ENCODE measurements at places on chromosomes 4 and X.

GRCh38 chr4:19417256-19417655 lies 834.4 kb upstream of the SLIT2 start:
- DNase-seq: no peak

GRCh38 chr4:4948370-4948769 lies 70.9 kb downstream of the CYTL1 start:
- no peak for DNase-seq

DNA sequence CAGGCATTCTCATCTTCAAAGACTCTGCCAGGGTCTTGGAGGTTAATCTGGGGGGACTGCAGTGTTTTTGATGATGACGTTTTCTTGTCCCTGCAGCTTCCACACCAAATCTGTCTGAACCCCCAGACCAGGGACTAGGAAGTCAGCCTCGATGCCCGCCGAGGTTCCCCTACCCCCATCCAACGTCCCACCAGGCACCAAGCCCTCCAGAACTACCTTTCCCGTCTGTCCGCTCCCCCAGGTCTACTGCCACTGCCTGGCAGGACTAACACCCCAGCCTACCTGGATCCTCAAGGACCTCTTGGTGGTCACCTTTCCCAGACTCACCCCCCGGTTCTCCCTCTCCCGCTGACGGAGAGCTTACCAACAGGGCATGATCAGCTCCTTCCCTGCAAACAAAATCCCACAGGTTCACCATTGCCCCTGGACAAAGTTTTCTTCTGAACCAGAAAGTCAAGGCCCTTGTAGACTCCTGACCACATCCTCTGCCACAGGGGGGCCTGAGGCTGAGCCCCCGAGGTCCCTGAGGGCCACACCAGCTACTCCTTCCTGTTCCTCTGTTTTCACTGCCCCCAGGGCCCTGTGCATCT lies 40.9 kb downstream of the HMX1 start:
- no peak for DNase-seq

GRCh38 chr4:87356832-87357526 lies 34.0 kb downstream of the HSD17B11 start:
- DNase-seq: no peak

GRCh38 chrX:140501940-140502468 lies 2.9 kb downstream of the SOX3 start:
- no peak for DNase-seq

DNA sequence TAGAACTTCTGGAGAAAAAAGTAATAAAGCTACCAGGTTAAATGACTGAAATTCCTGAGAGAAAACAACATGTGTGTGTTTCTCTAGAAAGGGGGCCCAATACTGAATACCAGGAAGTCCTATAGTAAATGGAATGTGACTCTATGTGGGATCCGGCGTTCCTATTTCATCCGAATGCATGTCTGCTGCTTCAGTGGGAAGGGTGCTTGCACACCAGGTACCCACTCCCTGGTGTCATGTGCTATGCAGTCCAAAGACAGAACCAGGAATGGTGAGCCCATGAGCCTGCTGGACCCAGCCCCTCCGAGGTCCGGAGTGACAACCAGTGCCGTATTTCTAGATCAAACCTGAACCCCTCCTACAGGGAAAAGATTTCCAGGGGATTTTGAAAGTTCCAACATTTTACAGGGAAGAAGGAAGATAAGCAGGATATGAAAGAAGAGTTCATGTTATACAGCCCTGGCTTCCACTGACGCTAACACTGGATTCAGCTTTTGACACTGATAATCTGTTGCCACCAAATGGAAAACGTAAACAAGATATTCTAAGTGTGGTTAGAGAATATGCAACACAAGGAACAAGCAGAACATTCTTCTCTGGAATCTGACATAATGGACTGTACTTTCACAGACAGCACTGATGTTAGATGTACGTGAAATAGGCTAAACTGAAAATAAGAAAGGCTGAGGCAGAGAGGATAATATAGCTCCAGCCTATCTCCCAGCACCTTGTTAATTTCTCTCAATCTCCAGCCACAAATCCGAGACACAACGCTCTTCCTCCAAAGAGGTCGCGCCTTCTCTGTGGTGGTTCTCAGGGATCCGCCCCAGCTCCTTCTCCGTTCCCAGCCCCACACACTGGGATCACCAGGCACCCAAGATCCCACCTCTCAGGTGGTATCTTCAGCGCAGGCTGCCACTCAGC lies 725 bp upstream of the CXCL1 start:
- no peak for DNase-seq

GRCh38 chrX:48591255-48591791 lies 6.0 kb upstream of the WDR13 start:
- DNase-seq: no peak

DNA sequence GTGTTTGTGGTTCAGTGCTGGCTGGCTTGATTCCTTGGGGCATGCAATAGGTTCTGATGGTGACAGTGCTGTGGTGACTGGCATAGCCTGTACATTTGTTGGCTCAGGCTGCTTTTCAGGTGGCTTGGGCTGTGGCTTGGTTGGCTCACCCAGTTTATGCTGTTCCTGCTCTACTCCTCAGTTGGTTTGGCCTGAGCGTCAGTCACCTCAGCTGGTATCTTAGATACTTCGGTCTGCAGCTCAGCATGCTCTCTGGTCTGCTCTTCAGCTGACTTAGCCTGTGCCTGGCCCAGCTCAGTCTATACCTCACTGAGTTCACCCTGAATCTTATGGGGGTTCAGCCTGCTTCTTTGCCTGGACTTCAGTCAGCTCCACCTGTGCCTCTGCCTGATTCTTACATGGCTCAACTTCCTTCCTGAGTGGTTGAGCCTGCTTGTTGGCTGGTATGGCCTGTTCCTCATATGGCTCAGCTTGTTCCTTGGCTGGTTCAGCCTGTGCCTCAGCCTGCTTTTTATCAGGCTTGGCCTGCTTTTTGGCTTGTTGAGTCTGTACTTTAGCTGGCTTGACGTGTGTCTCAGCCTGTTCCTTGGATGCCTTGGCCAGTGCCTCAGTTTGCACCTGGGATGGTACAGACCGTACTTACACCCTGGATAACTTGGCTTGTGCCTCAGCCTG lies 170.6 kb downstream of the MSN start:
- no peak for DNase-seq

DNA sequence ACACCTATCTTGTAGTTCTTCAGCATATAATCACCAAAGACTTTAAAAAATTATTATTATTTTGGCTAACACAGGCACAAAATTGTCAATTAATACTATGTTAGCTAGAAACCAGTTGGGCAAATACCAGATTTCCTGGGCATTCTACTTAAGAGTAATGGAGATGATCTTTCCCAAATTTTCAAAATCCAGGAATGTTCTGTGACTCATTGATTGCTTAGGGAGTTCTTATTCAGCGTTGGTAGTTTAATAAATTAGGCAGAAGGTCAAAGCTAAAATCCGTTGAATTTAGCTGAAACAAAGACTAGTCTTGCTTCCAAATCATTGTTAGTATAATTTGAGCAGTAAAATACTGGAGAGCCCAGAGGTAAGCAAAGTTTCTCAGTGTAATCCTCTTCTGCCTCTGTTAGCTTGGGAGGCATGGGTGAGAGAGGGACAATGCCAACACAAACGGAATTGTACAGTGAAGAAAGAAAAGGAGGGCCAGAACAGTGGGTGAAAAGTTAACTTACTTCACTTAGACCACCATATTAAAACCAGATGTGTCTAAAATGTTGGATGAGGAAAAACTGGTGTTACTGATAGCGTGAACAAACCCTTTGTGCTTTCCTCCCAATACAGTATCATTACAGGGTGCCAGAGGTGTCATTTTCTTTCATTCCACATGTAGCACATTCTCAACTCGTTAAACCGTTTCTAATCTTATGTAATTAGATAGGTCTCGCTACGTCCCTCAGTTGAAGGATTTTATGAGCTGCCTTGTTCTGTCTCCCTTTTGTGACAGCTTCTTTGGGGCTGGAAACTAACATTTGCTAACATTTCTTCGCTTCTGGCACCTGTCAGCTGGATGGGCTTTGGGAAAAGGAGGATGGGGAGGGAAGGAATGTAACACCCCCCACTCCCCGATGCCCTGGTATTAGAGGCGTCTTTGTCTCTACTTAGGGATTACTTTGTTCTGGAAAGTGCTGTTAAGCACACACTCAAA lies 87.4 kb upstream of the CITED1 start:
- no peak for DNase-seq

- DNase-seq: no peak
Measured at GRCh38 chr4:153589703-153590595, 94.1 kb upstream of the TLR2 start.

GRCh38 chr4:126130215-126130614 lies 815.5 kb downstream of the FAT4 start:
- no peak for DNase-seq

- no peak for DNase-seq
Measured at GRCh38 chr4:109049926-109050325, 252.5 kb downstream of the COL25A1 start.

GRCh38 chr4:121130326-121130660 lies 33.8 kb downstream of the TNIP3 start:
- DNase-seq: no peak

- no peak for DNase-seq
Measured at GRCh38 chr4:3393171-3393570, 48.6 kb upstream of the HGFAC start.

GRCh38 chr4:90012918-90013317 lies 114.3 kb upstream of the CCSER1 start:
- no peak for DNase-seq

GRCh38 chr4:26127851-26128337 lies 192.9 kb upstream of the RBPJ start:
- peak; percentile 14 for DNase-seq

- no peak for DNase-seq
Measured at GRCh38 chr4:48028696-48029095, 12.1 kb downstream of the NIPAL1 start.

- no peak for DNase-seq
Measured at GRCh38 chr4:75714011-75714410, 10.4 kb upstream of the USO1 start.

DNA sequence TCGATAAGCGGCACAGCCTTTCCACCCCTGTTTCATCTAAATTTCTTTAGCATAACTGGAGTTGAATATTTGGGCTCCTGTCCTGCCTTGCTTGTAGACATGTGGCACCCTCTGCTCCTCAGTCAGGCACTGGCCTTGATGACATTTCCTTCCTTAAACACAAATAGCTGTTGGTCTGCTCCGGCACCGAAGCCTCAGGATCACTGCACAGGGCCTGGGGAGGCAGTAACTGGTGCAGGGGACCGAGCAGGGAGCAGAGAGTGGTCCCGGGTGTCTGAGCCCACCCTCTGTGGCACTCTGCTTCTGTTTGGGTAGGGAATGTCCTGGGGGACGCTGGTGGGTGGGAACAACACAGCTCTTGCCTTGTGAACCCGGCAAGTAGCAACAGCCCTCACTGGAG lies 13.6 kb downstream of the RGS12 start:
- DNase-seq: no peak

GRCh38 chr4:77026322-77026704 lies 49.5 kb downstream of the CCNI start:
- no peak for DNase-seq

GRCh38 chr4:92232566-92232965 lies 71.2 kb upstream of the GRID2 start:
- no peak for DNase-seq

- DNase-seq: peak; percentile 56
Measured at GRCh38 chr4:64539234-64539849, 130.1 kb upstream of the TECRL start.

DNA sequence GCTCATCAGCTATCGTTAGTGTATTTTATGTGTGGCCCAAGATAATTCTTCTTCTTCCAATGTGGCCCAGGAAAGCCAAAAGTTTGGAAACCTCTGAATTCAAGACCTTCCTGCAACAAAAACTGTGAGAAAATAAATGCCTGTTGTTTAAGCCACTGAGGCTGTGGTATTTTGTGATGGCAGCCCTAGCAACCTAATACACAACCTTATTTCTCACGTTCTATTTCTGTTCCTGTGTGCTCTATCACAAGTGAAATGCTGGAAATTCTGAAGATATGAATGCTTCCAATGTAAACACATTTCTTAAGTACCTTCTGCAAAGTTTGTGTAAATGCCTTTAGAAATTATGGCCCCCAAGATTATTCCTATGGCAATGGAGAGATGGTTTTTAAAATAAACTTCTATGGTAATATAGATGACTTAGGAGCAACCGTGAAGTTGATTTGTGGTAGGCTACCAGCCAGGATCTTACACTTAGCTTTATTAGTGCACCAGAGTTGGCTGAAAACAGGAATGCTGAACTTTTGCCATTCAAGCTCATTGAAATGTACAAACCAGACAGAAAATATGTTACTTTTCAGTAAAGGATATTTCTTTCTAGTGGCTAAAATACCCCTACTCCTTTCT lies 148.0 kb downstream of the USP46 start:
- DNase-seq: no peak

DNA sequence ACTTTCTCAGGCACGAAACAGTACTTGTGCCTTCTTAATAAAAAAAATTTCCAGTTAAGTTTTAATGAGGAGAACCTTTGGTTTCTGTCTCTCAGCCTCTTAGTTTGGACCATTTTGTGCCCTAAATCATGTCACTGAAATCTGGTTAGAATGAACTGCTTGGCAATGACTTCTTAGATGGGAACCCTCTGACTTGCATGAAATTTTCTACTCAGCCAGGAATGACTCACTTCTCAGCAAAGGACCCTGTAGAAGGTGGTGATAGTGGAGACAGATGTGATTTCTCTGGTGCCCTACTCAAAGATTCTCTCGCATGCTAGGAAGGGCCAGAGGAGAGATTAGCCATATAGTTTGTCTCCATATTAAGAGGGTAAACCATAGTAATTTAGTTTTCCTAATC lies 50.5 kb downstream of the RASL11B start:
- DNase-seq: no peak

DNA sequence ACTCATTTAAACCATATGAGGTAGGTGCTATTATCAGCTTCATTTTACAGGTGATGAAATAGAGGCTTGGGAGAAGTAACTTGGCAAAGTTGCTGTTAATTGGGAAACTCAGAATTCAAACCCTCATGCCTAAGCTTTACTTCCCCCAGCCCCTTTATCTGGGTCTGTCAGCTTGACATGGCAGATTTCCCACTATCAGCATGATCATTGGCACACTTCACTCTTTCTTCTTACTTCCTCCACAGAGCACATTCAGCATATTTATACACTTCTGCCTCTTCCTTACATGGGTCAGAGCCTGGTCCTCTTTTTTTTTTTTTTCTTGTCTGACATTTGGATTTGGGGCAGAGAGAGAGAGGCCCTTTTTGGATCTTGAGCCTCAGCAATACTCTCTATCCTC lies 56.5 kb upstream of the ARX start:
- DNase-seq: no peak

GRCh38 chr4:10639100-10639499 lies 45.5 kb downstream of the CLNK start:
- no peak for DNase-seq

DNA sequence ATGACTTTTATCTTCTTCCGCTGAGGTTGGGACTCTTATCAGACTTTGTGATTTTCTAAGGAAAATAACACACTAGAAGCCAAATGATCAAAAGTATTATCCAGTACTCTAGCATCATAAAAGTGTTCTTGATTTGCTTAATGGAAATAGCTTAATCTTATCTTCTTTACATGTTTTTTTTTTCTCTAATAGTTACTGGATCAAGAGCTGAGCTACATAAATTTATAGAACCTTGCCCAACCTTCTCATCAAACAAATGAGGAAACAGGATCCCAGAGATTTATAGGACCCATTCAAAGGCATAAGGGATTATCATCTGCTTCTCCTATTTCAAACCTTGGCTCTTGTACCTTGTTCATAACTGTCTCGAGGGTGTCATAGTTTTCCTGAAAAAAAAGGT lies 68.3 kb upstream of the WDR17 start:
- DNase-seq: no peak

Data from COR-L47 (cell line).